NCI-H526 (cell line): ENCODE measurements at places on chromosomes 4 and X.

- DNase-seq = no peak
These were observed 766.9 kb upstream of the IGFBP7 start for GRCh38 chr4:57877047-57877458.

DNA sequence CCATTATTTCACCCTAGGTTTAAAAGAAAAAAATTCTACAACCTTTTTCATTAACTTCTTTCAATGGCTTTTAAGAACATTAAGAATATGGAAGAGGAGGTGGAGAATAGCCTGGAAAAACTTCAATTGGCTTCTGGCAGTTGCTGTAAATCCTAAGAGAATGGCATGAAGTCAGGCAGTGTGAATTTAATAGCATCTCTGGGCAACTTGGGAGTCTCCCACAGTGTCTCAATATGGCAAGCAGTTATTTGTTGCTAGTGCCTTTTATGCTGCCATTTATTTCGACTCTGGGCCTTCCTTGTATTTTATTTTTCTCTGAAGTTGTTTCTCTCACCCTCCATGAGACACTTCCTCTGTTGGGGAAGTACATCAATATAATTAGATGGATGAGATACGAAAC, 322.1 kb downstream of the CBLL2 start:
- no peak for DNase-seq

GRCh38 chr4:66694739-66695138, 850.6 kb downstream of the CENPC start:
- no peak for DNase-seq

- DNase-seq = peak; percentile 59
These were observed 4.0 kb downstream of the NUDT10 start for GRCh38 chrX:51336584-51336983.

DNA sequence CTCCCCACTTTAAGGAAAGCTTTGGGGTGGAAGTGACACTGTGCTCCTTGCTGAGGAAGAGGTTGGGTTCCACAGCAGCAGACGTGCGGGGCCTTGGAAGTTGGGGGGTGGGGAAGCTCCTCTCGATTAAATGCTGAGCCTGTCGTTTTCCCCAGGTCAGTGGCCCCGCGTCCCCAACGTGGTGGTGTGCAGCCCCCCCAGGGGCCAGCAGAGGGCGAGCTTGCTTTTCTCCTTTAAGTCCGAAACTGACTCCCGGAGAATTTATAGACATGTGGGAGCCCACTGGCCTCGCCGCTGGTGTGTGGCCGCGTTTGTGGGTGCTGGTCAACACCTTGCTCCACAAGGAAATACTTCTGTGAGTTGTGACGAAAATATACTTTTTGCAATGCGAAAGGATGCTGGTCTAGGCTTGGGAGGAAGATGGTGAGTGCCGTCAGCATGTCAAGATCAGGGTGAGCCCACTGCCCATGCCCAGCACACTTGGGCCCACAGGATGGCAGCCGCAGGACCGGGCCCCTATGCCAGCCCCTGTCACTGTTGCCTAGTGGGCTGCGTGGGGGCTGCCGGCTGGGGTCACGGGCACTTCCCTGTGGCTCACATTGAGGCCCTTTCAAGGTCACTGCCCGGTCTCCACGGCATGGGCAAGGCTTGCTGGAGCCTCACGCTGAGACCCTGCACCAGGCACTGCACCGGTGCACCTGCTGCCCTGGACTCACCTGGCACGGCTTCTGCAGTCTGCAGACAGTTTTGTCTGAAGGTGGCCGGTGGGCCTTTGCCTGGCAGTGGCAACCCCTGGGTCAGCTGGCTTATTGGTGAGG, 9.4 kb downstream of the UVSSA start:
- peak; percentile 30 for DNase-seq

- no peak for DNase-seq
These were observed 14.7 kb upstream of the PDE6B start for GRCh38 chr4:610411-611261.

- DNase-seq = no peak
These were observed 380.6 kb downstream of the MAPK10 start for GRCh38 chr4:85979276-85979675.

DNA sequence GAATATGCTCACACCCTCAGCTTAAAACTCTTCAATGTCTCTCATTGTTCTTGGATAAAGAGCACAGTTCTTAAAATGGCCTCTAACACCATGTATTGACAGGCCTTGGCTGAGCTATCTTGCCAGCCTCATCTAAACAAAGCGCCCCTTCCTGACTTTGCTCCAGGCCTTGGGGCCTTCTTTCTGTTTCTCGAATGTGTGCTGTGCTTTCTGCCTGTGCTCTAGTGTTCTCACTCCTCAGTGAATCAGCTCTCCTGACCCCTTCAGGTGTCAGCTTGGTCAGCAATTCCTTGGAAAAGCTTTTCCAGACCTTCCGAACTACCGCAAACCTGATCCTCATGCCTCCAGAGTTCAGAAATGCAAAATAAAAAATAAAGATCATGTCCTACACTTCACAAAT, 346.3 kb upstream of the FSTL5 start:
- DNase-seq = no peak

DNA sequence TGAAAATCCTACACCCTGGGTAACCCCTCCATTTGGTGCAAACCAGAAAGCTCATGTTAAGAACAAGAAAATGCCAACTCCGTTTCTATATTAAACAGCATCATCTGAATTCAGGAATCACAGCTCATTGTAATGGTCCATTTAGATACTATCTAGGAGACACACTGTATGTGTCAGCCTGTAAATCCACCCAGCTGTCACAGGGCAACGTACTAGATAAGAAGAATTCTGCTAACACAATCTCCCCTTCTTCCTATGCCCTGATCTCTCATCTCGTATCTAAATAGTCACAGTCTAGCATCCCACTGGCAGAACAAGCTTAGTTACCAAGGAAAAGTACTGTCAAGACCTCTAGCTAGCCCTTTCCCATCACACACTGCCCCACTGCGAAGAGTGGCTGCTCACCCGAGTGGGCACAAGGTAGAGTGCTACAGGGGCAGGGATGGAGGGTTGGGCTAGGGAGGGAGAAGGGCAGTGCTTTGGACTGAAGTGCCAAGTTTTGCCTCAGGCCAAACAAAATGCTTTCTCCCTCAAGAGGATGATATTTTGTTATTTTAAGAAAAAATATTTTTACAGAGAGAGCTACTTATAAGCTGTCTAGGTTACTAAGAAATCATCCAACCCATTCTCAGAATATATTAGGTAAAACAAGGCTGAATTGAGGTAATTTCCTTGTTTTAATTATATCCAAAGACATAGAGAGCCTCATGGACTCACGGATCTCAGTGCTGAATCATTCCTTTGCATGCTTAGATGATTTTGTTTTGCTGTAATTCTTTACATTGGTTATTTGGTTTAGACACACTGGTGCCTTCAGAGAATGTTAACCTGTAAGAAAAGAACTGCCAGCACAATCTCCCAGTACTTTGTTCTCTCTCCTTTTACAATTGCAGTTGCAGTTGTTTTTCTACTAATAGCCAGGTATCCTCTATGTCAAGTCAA, 196.6 kb downstream of the PRDM5 start:
- no peak for DNase-seq

DNA sequence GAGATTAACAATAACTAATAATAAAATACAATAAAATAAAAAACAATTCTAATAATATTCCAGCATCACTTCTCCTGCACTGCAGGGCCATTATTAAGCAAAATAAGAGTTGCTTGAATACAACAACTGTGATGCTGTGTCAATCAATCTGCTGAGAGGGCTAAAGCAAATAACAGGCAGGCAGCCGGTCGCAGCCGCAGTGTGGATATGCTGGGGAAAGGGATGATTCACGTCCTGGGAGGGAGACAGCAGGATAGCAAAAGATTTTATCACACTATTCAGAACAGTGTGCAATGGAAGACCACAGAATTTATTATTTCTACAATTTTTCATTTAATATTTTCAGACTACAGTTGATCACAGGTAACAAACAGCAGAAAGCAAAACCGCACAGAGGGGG, 76.5 kb upstream of the SMARCAD1 start:
- DNase-seq = no peak

- DNase-seq = no peak
These were observed 60.8 kb upstream of the MSANTD1 start for GRCh38 chr4:3188118-3188517.

DNA sequence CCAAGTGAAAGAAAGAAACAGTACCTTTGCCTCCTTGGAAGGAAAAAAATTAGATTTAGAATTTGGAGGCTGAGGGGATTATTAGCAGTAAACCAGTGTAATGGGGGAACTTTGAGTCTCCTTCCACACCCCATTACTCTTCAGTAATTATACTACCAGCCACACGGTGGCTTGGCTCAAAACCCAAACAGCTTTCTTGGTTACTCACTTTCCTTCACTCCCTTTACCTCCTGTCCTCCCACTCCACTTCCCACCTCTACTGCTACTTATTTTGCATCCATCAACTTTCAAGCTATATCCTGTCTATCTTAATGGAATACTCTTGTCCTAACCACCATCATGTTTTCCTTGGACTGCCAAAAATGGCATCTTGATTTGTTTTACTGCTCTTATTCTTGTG, 310.6 kb upstream of the AADAT start:
- DNase-seq = no peak

- no peak for DNase-seq
These were observed 168.7 kb downstream of the ANTXR2 start for GRCh38 chr4:79904331-79904730.
